Dermis blood vessel endothelial cell (primary cell): ENCODE measurements at places on chromosomes 5 and 9. TPM values are rescaled to one million over a fixed set of nuclear protein-coding genes. Genes with fewer than 3 reads are reported as not detected.

DNA sequence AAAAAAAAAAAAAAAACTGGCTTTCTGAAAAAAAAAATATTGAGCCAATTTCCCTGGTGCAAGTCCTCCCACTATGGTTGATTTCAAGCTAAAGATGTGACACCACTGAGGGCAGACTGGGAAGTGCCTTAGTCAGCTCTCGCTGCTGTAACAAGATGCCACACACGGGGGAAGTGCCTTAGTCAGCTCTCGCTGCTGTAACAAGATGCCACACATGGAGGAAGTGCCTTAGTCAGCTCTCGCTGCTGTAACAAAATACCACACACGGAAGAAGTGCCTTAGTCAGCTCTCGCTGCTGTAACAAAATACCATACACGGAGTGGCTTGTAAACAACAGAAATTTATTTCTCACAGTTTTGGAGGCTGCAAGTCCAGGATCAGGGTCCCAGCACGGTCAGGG, 23.4 kb downstream of the BTNL9 start:
- no peak for DNase-seq

GRCh38 chr9:116144038-116144437, 9.6 kb upstream of the PAPPA start:
- no peak for DNase-seq

- DNase-seq = no peak
Observed at GRCh38 chr9:119435076-119435475, 65.8 kb upstream of the BRINP1 start.

Gene PLPPR1
- not detected in 2 replicates for total RNA-seq

DNA sequence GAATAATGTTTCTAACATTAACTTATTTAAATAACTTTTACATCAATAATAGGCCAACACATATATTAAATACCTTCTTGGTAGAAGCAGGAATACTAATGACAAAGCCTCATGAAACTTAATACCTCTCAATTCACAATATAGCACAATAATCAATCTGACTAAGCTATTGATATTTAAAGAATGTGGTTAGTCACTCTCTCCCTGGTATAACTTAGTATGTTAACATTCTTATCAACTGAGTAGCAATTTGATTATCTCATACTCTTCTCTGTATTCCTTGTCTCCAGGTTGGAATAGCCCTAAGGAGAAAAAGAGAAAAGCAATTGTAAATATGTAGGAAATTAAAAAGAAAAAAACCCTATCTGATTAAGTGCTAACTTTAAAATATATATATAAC, 4.9 kb upstream of the PGGT1B start:
- no peak for DNase-seq

Gene GFPT2
- total RNA-seq = 0.60 and 0.68 TPM in 2 replicates

Gene HSPB3
- not detected in 2 replicates for total RNA-seq

DNA sequence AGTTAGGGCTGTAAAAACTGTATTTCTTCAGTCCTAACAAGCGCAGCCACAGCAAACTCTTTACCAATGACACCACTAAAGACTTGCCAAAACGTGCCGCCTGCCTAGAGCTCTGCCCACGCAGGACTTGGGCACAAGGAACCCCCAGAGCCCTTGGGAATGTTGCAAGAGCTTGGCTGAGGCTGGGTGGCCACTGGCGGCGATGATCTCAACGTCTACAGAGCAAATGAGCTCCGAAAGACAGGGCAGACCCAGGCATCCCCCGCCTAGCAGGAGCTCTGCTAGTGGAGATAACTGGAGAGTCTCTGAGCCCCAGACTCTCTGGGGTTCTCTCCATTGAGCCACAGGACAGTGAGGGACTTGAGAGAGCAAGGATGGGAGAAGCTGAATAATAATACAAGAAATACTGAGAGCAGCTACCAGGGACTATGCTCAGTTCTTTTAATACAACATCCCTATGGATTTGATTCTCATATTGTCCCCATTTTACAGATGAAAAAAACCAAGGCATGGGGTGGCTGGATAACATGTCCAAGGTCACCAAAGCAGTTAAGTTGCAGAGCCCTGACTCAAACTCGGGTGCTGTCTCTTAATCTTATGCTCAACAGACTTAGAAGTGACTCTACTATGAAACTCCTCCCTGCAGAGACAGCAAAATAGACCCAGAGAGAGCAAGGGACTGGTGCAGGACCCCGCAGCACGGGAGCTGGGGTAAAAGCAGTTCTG, 32.5 kb downstream of the SHB start:
- DNase-seq = no peak

- DNase-seq = no peak
Observed at GRCh38 chr9:131868766-131869165, 128.9 kb upstream of the RAPGEF1 start.

Gene LHX3
- not detected in 2 replicates for total RNA-seq

Gene P4HA2
- total RNA-seq = 55.7 and 62.8 TPM in 2 replicates

DNA sequence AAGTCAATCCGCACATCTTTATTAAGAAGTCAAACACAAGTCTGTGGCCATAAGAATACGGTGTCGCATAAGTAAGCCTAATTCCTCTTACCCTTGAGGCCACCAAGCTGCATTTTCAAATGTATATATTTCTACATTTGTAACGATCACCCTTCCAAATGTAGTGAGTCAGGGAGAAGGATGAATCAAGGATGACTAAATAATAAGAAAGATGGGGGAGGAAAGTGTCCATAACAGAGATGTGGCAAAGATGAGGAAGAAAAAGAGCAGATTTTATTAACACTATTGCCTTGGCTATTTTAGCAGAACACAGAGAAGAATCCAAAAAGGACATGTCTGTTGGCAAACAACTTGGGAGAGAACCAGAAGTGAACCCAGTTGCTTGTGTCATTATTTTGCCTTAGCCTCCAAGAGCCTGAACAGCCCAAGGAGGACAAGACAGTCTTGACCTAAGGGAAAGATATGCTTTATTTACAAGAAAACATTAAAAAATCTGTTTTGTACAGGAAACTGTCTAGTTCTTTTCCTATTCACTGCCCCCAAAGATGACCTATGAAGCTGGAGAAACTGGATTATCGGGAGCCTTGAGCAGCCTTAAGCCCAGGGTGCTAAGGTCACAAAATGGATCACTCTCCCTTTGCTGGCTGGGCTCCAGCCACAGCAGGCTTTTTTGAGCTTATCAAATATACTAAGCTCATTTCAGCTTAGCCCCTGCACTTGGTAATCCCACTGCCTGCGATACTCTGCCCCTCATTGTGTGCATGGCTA, 101.5 kb downstream of the PLCXD3 start:
- DNase-seq = no peak

Gene TBCA
- 74.4 and 84.8 TPM in 2 replicates for total RNA-seq

DNA sequence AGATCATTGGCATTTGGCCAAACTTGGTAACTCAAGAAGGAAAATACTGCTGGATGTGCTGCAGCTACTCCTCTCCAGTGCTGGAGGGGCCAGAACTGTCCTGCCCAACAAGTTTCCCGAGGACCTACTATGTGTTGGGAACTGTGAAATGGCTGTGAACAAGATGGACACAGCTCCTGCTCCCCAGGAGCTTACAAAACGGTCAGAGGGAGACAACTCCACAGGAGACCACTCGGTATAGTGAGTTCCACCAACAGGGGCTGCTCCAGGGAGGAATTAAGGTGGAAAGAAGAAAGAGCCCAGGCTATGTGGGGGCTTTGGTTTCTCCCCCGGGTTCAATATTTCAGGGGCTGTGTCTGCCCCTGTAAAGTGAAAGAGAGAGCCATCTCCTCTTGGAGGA, 78.8 kb downstream of the GNA14 start:
- DNase-seq = peak; percentile 26

Gene IFNA13
- not detected in 2 replicates for total RNA-seq

DNA sequence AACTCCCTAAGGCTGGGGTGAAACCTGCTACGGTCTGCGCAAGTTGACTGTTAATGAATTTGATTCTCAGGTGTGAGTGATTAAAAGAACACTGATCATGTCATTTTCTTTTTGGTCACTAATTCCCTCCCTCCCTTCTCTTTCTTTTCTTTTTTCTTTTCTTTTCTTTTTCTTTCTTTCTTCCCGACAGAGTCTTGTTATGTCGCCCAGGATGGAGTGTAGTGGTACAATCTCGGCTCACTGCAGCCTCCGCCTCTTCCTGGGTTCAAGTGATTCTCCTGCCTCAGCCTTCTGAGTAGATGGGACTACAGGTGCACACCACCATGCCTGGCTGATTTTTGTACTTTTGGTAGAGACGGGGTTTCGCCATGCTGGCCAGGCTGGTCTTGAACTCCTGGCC, 2.6 kb downstream of the ANXA1 start:
- no peak for DNase-seq

DNA sequence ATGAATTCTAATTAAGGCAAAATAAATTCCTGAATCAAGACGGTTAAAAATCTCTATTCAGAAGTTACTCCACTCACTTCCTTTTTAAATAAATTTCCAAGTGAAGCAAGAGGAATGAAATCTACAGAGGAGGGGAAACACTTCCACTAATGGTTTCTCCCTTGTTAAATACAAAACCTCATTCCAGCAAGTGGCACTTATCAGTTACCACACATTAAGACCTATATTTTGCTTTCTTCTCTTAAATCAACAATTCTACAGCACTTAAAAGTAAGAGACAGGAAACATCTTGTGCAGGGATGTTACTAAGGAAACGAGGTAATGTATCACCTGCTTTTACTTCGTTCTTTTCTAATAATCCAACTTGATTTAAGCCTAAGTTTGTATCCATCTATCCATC, 172.6 kb downstream of the RAPGEF6 start:
- peak; percentile 76 for DNase-seq

DNA sequence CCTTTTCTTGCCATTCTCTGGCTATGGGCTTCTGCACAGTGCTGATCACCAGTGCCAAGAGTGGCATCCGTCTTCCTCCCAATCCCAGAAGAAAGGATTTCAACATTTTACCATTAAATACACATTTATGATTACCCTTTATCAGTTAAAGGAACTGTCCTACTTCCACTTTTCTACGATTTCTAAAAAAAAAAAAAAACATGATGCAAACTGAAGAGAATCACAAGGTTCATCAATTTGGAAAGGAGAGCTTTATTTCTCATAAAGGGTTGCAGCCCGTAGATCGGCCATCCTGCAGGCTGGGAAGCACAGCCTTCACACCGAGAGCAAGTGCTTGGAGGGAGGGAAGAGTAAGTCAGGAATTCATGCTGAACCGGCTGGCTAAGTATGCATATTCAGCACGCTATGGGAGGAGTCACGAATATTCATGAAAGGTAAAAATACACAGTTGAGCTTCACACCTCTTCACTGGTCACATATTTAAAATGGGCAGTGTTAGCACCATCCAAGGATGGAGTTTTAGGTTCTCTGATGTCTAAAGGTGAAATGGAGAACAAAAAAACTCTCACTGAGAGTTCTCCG, 52.5 kb upstream of the SEMA4D start:
- DNase-seq = no peak

- no peak for DNase-seq
Observed at GRCh38 chr5:139664727-139665351, 16.7 kb downstream of the CXXC5 start.

Gene TBC1D13
- 15.3 and 25.5 TPM in 2 replicates for total RNA-seq

DNA sequence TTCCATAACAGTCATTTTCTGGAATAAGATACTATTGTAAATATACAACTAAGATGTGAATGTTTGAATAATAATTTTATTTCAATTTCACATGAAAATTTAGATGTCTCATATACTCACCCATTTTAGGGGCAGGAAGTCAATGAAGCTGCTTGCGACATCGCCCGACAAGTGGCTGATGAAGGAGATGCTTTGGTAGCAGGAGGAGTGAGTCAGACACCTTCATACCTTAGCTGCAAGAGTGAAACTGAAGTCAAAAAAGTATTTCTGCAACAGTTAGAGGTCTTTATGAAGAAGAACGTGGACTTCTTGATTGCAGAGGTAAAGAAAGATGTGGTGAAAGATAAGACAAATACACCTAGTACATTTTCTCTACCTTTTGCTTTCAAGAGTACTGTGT, 8.6 kb downstream of the BHMT start:
- DNase-seq = no peak

- no peak for DNase-seq
Observed at GRCh38 chr5:98556712-98557111, 216.8 kb upstream of the RGMB start.

DNA sequence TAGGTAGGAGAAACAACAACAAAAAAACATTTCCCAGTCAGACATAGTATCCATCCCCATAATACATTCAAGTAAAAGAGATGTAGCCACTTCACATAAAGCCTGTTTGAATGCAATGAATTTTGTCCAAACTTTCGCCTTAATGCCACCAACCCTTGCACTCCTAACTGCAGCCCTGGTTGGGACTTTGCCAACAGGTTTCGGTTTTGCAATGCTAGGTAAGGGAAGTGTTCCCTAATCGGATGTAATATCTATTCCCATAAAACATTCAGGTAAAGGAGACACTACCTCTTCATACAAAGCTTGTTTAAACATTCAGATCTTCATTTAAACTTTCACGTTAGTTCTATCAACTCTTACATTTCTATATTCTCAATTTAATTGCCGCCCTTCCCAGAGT, 336.1 kb downstream of the DRD1 start:
- DNase-seq = no peak

DNA sequence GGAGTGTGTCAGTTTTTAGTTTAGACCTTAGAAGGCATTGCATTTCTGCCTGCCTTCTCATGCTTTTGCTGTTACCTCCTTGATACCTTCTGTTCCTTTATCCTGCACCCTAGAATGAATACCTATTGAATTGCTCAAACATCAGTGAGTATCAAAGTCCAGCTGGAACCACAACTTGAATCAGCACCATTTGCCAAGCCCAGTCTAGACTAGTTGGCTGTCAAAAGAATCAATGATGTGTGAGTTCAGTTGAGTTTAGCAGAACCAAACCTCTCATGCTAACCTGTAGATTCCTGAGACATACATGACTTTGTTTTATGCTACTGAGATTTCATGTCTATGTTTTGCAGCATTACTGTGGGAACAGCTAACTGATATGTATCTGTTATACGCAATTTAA, 116.6 kb downstream of the FAM170A start:
- no peak for DNase-seq

DNA sequence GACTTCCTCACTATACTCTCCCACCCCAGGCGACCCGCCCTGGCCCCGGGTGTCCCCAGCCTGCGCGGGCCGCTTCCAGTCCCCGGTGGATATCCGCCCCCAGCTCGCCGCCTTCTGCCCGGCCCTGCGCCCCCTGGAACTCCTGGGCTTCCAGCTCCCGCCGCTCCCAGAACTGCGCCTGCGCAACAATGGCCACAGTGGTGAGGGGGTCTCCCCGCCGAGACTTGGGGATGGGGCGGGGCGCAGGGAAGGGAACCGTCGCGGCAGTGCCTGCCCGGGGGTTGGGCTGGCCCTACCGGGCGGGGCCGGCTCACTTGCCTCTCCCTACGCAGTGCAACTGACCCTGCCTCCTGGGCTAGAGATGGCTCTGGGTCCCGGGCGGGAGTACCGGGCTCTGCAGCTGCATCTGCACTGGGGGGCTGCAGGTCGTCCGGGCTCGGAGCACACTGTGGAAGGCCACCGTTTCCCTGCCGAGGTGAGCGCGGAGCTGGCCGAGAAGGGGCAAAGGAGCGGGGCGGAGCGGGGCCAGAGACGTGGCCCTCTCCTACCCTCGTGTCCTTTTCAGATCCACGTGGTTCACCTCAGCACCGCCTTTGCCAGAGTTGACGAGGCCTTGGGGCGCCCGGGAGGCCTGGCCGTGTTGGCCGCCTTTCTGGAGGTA, 2.1 kb downstream of the CA9 start:
- peak; percentile 41 for DNase-seq

Gene UTP15
- 20.2 and 28.1 TPM in 2 replicates for total RNA-seq

GRCh38 chr5:1240496-1241260, 15.5 kb downstream of the SLC6A18 start:
- no peak for DNase-seq

Gene ST8SIA4
- 3.1 and 4.3 TPM in 2 replicates for total RNA-seq
